ENCODE measurements at places on chromosomes 2 and 18.

- no peak for DNase-seq
These were observed 57.7 kb downstream of the EIPR1 start for GRCh38 chr2:3319745-3320566.

GRCh38 chr2:172427990-172428831 lies 825 bp downstream of the ITGA6 start:
- peak; percentile 65 for DNase-seq

GRCh38 chr18:74376523-74376922 lies 60.9 kb downstream of the C18orf63 start:
- DNase-seq, result no peak

GRCh38 chr18:51100385-51101120 lies 70.5 kb downstream of the SMAD4 start:
- DNase-seq, result no peak

GRCh38 chr2:133498662-133499585 lies 69.3 kb downstream of the NCKAP5 start:
- no peak for DNase-seq

DNA sequence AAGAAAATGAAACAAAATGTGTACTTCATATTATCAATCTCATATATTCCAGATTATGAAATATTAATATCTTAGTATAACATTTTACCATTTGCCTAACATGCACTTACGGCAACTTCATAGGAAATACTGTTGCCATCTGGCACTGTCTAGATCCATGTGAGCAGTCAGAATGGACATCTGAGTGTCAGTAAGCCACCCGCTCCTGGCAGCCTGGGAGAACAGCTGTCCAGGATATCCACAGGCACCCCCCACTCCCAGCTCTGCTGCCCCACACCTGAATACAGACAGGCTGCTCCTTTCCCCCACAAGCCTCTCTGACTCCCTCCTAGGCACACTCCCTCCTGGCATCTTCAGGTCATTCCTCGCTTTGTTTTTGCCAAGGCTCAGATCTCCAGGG lies 127.0 kb downstream of the GAREM1 start:
- no peak for DNase-seq

- no peak for DNase-seq
These were observed 1.8 kb downstream of the LPIN1 start for GRCh38 chr2:11748018-11748860.

DNA sequence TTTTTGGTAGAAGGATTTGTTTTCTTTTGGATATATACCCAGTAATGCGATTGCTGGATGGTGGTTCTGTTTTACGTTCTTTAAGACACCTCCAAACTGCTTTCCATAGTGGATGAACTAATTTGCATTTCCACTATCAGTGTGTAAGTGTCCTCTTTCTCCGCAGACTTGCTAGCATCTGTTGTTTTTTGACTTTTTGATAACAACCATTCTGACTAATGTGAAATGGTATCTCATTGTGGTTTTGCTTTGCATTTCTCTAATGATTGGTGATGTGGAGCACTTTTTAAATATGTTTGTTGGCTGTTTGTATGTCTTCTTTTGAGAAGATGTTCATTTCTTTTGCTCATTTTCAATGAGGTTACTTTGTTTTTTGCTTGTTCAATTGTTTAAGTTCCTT lies 260.9 kb upstream of the CWC22 start:
- DNase-seq, result no peak

DNA sequence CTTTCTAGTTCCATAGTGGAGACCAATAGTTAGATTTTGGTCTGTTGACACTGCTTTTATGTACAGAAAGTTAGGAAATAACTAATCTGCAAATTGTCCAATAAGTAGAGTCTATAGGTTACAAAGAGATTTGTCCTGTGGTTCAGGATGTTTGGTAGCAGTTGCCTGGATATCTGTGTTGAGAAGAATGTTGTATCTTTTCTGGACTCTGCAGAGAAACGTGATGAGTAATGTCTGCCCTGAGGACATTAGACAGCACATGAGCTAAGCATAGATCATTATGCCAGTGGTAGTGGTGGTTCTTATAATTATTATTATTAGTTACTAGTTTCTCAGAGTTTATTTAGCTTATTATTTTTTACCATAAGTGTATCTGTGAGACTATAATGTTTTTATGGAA lies 65.8 kb downstream of the ANKRD62 start:
- no peak for DNase-seq

DNA sequence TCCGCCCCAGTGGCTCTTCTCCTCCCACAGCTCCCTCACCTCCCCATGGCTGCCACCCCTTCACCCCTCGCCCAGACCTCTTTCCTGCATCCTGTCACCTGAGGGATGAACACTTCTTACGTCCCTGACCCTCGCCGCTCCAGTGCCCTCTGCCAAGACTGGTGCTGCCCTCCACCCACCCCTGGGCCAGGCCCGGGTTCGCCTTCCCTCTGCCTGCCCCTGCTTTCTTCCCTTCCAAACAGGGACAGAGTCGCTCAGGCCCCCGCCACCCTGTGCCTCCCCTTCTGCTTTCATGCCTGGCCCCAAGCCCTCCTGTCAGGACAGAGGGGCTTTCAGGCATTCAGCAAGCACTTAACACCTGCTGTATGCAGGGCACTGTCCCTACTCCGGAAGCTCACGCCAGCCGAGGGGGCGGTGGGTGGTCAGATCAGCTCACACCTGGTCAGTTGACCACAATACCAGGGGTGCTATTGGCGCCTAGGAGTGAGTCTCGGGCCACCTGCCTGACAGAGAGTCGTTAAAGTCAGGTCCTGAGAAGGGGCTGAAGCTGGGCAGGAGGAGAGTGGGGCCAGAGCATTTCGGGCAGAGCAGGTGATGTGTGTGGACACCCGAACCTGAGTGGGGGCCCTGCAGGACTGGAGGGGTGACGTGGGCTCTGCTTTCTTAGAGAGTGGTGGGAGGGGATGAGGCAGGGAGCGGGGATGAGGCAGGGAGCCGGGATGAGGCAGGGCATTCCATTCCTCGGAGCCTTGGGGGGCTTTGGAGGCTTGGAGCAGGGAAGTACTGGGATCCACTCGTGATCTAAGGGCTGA lies 26.0 kb upstream of the HPCAL1 start:
- DNase-seq, result no peak
